ENCODE measurements at places on chromosomes 5 and 9.

- no peak for DNase-seq
Measured at GRCh38 chr9:85909390-85909789, 31.6 kb upstream of the NAA35 start.

GRCh38 chr9:72839085-72839484 lies 113.8 kb downstream of the ALDH1A1 start:
- DNase-seq = no peak

GRCh38 chr5:154072414-154073171 lies 33.8 kb downstream of the MFAP3 start:
- DNase-seq = peak; percentile 86

DNA sequence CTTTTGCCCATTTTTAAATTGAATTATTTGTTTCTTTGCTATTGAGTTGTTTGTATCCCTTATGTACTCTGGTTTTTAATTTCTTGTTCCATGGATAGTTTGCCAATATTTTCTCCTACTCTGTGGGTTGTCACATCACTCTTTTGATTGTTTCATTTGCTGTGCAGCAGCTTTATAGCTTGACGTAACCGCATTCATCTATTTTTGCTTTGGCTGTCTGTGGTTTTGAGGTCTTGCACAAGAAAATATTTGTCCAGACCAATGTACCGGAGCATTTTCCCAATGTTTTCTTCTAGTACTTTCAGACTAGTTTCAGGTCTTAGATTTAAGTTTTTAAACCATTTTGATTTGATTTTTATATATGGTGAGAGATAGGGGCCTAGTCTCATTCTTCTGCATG lies 36.2 kb upstream of the ZNF366 start:
- peak; percentile 34 for DNase-seq

DNA sequence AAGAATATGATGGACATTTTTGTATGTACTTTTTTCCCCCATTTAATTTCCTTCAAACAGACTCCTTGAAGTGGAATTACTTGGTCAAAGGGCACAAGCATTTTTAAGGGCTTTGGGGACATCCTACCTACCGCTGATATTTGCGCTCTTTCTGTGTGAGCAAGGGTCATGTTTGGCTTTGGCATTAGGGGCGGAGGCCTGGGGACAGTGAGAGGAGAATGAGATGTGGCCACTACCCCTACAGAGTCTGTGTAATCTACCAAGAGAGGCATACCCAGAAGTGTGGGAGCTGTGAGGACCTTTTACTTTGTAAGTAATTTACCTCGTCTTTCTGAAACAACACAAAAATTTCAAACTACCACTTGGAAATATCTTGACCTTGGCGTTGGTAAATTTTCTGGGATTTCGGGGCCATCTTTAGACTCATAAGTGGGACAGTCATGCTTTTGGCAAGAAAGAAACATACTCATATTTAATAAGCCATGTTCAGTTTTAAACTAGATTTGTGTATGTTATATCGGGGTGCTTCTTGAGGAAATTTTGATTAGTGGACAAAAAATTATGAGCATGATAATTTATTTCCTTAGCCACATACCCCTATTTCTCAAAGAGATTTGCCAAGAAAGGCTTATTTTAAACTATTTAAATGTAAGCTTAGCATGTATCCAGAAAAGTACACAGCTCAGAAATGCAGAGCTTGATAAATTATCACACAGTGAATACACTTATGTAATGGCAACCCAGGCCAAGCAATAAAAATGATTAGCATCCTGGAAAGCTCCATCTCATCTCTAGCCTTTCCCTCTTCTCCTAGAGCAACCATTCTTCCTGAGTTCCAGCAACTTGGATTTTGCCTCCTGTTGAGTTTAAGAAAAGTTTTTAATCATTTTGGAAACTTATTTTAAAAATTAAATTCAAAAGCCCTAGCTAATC lies 63.6 kb downstream of the ARHGAP26 start:
- DNase-seq = no peak

DNA sequence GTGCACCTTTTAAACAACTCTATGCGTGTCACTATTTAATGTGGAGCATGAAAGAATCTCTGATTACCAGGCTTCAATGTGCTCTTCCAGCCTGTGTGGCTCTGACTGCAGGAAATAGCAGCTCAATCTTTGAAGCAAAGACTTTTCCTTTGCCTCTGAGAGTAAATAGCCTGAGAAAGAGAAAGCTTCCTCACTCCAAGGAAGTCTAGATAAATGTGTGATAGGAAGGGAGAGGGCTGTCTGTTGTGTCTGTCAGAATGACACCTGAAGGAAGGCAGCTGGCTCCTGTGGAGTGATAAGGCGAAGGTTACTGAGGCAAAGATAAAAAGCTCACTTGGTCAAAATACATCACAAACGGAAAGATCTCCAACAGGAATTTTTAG lies 205.3 kb upstream of the HAPLN1 start:
- DNase-seq = no peak

GRCh38 chr5:169412831-169413230 lies 111.9 kb upstream of the SLIT3 start:
- no peak for DNase-seq

- DNase-seq = no peak
Measured at GRCh38 chr9:124489222-124489621, 18.0 kb downstream of the NR5A1 start.

- DNase-seq = no peak
Measured at GRCh38 chr5:179438461-179438860, 93.2 kb upstream of the ADAMTS2 start.

DNA sequence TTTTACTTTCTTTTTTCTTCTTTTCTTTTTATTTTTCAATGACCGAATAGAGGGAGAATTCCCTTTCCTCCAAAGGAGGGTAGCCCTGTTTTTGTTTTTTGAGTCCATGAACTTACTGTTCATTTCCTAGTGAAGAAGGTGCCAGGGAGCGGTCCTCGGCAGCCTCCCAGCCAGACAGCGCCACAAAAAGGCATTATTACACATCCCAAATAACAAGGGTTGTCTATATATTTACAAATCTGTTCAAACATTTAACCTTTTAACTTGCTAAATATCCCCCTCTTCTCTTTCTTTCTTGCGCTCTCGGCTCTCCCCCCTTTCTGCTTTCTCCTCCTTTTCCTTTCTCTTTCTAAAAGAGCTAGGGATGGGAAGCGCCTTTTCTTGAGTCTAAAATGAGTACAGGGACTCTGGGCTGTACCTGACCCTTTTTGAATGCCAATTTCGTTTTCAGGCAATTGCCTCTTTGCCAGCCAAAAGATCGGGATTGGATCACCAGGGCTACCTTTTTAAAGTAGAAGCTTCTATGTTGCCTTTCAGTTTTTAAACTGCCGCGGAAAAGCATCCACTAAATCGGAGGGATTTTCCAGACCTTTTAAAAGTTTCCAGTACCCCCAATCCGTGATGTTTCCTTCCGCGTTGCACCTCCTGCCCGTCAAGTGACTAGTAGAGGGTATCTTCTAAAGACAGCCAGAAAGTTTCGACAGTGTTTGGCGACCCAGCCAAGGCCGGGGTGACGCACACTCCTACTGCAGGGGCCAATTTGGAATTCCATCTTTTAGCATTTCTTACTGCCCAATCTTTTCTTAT lies 125.6 kb downstream of the TMEM161B start:
- DNase-seq = no peak

DNA sequence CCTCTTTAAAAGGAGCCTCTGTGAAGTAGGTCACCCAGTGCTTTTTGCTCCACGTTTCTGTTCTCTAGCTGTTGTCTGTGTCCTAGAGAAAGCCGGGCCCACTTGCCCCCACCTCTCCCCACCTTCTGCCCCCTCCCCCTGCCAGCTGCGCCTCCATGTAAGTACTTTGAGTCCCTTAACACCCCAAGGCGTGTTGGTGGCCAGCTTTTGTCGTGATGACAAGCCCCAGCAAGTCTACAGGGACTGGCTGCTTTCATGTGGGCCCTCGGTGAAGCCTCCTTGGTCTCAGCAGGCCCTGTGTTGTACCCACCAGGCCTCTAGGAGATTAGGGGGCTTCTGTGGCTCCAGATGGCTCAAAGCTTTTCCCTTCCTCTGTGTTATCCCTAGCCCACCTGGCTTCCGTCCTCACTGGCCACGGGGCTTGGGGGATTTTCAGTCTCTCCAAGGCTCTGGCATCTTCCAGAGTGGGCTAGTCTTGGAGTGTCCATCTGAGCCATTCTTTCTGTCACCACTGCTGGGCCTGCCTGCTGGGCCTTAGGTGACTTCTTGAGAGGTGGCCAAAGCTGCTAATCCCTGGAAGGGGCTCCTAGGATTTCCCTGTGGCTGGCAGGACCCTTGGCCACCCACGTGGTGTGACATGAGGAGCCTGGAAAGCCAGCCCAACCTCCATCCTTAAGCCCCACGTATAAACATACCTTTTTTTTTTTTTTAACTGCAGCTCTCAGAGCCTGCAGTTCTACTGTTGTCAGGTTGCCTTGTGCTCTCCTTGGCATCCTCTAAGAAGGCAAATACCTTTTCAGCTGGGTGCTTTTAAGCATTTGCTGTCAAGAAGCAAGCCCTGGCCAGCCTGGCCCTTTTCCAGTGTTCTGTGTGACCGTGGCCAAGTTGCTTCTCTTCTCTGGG lies 1.1 kb upstream of the NDST1 start:
- no peak for DNase-seq

- no peak for DNase-seq
Measured at GRCh38 chr9:36891341-36891811, 142.7 kb downstream of the PAX5 start.

- no peak for DNase-seq
Measured at GRCh38 chr9:32627394-32627954, 8.0 kb downstream of the TAF1L start.

- no peak for DNase-seq
Measured at GRCh38 chr5:112159435-112159834, 259.6 kb downstream of the EPB41L4A start.

- DNase-seq = no peak
Measured at GRCh38 chr5:60463179-60463868, 236.6 kb downstream of the DEPDC1B start.

DNA sequence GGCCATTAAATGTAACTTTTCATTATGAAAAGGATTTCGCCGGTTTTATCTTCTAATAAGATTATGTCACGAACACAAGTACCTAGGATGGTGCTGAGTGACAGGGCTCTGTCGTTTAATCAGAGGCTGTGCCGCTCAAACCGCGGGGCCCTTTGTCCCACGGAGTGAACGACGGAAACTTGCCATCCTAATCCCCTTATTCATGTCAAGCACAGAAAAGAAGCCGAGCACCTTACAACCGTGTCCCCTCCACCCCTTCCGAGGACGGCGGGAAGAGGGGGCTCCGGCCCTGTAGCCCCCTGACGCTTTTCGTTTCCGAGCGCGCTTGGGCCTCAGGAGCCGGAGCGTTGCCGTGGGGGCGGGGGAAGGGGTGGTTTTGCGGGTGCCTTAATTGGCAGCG lies 11.2 kb downstream of the LMX1B start:
- DNase-seq = no peak

- peak; percentile 82 for DNase-seq
Measured at GRCh38 chr5:113524927-113525326, 11.4 kb downstream of the YTHDC2 start.

- no peak for DNase-seq
Measured at GRCh38 chr5:50873595-50874277, 207.3 kb downstream of the PARP8 start.

DNA sequence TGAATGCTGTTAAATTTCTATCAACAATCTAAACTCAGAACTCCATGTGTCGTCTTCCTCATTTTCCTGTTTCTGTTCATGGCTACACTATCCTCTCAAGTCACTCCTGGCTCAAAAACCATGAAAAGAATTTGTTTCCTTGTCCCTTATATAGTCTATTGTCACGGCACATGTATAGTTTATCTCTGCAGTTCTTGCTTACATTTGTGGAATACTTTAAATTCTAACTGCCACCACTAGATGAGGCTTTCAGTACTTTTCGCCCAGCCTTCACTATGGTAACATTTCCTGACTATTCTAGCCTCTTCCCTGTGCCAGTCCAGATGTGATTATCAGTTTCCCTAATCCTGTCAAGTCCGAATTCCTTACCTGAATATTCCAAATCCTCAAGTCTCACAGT lies 34.6 kb downstream of the PKD2L2 start:
- DNase-seq = no peak

- DNase-seq = no peak
Measured at GRCh38 chr9:37966412-37967013, 62.6 kb upstream of the SLC25A51 start.

DNA sequence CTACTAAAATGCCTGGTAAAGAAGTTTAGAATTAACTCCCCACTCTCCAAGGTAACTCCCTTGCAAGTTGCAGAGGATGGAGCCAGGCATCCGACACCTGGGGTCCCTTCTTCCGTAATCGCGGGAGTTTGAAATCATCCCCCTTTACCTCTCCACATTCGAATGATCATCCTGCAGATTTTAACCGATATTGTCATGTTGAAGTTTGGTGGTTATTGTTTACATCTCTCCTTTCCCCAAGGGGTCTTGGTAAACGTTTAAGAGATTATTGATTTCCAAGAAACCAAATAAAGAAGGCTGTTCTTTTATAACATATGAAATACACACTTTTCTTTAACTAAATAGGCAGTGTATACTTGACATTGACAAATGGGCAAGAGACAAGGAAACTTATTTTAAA lies 26.7 kb downstream of the NR2F1 start:
- no peak for DNase-seq

DNA sequence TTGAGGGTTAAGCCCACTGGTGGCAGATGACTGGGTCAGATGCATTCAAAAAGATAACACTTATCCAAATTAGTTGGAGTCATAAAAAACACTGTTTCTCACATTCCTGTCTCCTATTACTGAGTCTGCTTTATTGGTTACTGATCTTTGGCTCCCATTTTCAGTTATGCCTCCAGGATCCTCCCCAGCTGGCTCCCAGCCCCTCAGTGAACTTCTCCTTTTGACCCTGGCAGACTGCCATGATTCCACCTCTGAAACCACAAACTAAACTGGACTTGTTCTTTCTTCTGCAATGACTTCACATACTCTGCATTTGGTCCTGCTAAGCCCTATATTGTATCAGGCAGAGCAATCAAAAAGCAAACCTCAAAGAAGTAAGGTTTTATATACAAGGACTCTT lies 860.8 kb upstream of the DMAC1 start:
- peak; percentile 83 for DNase-seq

DNA sequence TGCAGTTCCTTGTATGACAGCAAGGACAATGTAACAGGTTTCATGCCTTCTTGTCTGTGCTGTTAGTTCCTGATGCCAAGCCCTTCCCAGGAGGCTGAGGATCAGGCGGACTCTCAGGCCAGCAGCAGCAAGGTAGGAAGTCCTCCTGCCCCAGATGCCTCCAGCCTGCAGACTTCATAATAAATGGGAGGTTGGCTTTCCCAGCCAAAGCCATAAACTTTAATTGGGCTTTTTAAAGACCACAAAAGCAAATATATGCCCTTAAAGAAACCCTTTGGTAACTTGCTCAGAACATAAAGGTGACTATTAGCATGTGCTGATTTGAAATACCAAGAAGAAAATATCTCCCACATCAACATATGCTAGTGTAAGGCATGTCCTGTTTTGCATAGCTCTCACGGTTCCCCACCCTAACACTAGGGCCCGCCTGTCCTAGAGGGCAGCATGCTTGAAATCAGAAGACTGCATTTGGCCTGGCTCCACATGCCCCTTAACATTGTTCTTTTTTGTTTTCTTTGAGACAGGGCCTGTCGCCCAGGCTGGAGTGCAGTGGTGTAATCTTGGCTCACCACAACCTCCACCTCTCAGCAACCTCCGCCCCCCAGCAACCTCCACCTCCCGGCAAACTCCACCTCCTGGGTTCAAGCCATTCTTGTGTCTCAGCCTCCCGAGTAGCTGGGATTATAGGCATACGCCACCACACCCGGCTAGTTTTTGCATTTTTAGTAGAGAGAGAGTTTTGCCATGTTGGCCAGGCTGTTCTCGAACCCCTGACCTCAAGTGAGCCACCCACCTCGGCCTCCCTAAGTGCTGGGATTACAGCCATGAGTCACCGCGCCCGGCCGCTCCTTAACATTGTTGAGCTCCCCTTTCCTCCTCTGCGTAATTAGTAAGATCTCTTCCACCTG lies 44.6 kb upstream of the FCN1 start:
- DNase-seq = no peak

GRCh38 chr5:153623751-153624450 lies 133.4 kb downstream of the GRIA1 start:
- DNase-seq = no peak
